Stimulated activated CD8-positive, alpha-beta memory T cell treated with anti-CD3 and anti-CD28 coated beads, Interleukin-4, amount 100 ng/mL, for 1 hour (primary cell): ENCODE measurements at places on chromosomes 2 and 18.

GRCh38 chr2:165891943-165892342, 61.6 kb downstream of the TTC21B start:
- DNase-seq = no peak

DNA sequence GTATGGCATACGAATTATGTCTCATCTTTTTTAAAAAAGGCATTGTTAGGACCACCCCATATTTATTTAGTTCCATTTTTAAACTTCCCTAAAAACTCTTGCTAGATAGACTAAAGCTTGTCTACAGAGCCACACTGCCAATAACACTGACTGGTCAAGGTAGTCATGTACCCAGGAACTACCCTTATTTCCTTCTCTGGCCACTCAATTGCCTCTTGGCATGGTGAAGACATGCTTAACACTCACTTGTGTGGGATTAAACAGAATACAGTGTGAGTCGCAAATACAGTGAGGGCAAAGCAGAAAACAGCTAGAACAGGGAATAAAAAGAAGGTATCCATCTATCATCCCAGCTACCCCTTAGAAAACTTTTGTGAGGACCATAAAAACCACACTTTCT, 57.4 kb downstream of the KCNG3 start:
- DNase-seq = no peak

DNA sequence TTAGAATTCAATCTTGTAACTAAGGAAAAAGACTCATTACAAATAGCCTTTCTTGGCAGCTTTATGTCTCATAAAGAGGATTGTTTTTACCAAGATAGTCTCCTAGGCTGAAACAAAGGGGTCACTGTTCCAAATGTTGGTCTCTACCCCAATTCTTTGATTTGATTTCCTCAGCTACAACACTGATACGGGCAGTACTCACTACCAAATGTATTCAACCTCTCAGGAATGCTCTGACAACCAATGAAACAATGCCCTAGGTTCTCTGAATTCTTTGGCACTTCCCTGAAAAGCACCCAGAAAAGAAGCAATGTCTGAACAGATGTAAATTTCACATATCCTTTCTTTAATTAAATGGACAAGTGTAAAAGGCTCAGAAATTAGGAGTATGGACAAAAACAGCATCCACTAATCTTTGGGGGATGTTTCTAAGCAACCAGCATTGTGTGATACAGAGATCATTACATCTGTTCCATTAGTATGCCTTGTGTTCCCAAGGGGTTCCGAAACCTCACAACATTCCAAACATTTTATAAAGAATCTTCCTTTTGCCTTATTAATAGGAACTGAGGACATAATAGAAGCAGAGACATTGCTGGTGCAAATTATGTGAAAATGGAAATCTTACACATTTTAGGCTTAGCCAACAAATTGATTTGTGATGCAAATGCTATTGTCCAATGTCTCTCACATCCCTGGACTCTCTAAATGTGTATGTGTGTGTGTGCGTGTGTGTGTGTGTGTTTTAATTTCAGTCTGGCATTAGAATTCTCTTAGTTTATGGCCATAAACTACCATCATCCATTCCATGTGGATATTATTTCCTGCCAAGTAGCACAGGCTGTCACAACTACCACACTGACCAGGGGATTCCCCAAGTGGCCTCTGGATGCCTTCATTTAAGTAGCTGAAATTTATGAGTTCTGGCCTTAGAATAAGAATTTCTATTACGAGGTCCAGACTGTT, 276.0 kb downstream of the MTX2 start:
- DNase-seq = no peak

DNA sequence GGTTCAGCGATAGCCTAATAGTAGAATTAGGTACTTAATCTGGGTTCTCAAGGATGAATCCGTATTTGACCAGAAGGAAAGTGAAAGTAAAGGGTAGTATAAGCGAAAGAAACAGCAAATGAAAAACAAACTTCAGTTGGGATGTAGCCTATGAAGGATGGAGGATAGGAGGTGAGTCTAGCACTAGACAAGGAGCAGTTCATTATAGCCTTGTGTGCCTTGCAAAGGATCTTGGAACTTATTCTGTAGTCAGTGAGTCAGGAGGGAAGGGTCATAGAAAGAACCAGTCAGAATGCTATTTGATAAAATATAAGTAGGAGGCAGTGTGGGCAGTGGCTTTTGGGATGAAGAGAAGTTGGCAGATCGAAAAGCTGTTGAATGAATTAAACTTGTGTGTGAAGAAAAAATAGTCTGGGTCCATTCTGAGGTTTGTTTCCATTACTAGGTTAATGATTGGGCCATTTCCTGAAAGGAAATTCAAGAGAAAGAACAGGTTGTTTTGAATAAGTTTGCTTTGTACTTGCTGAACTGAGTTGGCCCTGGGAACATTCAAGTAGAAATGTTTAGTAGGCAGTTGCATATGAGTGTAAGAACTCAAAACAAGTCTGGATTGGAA, 48.5 kb downstream of the ANKRD12 start:
- no peak for DNase-seq

DNA sequence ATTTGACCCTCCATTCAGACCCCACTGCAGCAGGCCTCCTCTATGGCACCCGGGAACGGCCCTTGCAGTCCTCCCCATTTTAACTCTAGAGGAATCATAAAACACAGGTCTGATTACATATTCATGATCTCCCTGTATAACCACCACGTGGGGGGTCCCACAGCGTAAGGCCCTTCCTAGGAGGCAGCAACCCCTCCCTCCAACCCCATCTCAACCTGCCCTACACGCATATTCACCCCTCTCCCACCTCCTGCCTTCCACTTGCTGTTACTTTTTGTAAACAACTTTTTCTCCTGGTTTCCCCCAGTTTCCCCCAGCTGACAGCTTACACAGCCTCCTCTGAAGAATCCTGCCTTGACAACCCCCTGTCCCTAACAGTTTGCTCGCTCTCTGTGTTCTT, 85.1 kb upstream of the FOXI3 start:
- DNase-seq = no peak

DNA sequence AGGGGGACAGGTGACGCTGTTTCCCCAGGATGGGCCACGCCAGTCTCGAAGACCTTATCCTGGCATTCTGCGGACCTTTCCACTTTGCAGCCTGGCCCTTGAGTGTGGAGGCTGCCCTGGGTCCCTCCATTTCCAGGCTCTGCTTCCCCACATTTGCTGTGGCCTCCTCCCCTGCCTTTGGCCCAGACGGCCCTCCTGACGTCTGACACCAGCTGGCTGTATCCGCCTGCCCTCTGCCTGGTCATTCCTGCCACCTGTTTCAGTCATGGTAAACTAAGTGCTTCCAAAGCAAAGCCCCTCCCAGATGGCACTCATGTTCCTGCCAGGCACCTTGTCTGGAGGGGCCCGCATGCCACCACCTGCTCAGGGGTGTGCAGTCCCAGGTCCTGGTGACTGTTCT, 95.1 kb downstream of the ASB1 start:
- no peak for DNase-seq

GRCh38 chr2:33785201-33786106, 186.4 kb upstream of the FAM98A start:
- no peak for DNase-seq

DNA sequence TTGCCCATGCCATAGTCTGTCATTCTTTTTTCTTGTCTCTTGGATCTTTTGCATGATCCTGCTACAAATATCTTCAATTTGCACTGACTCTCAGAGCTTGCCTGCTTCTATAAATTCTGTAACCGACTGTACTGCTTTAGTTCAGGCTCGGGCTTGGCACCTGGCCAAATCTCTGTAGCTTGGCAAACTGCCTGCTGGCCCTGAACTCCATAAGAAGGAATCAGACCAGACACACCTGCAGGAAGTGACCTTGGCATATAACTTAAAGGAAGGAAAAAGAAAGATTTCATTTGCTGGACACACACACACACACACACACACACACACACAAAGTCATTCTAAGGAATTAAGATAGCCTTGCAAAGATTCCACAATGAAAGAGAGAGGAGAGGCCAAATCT, 291.2 kb upstream of the DDX18 start:
- no peak for DNase-seq

DNA sequence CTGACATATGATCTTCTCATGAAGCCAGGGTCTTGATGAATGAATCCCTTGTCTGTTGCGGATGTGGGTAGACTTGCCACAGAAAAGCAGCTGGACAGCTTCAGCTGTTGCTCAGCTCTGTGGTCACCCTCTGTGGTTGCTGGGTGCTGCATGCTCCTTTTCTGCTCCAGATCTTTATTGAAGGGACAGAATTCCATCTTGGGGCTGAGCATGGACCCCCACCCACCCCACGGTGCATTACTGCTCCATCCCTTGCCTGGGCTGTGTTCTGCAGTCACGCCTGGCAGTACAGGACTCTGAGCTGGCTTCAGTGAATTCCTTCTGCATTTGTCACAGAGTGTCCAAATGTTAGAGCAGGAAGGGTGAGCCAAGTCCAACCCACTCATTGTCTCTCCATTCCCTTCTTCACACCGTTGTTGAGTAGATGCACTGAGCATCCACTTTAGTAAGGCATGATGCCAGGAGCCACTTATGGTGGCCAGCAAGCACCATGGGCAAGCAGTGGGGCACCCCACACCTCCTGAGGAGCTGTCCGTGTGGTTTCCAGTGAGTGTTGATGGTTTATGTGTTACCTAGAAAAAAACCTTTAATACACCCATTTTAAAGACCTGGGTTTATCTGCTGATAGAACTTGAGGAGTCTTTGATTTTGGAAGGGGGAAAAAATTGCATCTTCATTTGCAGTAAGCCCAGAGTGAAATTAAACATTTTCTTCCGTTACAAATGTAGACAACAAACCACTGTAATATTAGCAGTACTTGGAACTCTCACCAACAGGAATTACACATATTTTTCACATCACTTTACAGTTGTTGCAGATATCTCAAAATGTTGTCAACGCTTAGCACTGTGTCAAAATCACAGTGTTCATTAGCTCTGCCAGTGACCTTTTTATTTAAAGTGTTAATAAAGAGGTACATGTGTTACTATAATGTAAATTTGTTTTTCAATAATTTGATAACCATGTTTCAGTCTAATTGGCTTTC, 14.7 kb upstream of the ITGB6 start:
- DNase-seq = no peak

- no peak for DNase-seq
Measured at GRCh38 chr2:45229411-45229810, 220.2 kb upstream of the SIX2 start.

- DNase-seq = no peak
Measured at GRCh38 chr2:43899589-43899988, 60.8 kb downstream of the ABCG8 start.

DNA sequence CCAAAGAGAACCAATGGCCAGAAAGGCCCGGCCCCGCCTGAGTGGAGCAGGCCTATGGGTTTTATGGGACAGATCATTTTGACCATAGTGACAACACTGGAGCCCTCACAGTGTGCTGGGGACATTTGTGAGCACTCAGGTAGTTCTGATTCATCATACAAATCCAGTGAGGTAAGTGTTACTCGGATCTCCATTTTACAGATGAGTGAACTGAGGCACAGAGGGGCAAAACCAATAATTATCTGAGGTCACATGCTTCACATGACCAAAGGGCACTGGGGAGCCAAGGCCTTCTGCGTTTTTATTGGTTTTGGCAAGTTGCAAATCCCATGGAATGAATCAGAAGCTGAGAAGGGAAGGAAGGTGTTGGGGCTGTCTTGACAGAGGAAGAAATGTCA, 111.5 kb upstream of the MGAT5 start:
- DNase-seq = no peak

DNA sequence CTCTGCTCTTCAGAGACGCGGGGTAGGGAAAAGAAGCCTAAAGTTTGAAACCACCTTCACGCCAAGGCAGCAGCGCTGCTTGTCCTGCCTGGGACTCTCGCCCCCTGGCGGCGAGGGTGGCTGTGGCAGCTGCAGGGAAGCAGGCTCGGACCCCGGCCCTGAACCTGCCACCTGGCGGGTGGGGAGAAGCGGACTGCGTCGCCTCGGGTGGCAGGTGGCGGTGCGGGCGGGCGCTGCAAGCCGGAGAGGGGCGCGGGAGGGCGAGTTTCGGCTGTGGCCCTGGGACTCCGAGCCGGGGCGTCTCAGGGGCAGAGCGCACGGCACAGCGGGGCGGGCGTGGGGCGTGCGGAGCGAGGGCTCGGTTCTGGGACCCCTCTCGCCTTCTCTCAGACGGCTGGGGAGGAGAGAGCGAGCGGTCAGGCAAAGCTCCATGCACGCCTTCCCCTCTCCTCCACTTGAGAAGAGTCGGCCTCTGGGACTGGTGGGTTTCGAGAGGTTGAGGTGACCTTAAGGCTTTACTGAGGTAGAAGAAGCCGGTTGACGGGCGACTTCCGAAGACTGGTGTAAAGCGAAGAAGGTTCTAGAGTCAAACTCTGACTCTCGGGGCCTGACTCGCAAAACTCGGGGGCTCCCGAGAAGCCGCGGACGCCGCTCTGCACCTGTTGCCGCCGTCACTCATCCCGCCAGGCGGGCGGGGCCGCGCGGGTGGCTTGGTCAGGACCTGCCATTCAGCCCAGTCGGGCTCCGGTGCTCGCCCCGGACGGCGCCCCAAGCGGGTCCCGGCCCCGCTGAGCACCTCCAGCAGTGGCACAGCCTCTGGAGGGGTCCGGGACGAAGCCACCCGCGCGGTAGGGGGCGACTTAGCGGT, 1.1 kb upstream of the BOLL start:
- no peak for DNase-seq

- DNase-seq = no peak
Measured at GRCh38 chr2:10457846-10458598, 9.9 kb upstream of the ODC1 start.

DNA sequence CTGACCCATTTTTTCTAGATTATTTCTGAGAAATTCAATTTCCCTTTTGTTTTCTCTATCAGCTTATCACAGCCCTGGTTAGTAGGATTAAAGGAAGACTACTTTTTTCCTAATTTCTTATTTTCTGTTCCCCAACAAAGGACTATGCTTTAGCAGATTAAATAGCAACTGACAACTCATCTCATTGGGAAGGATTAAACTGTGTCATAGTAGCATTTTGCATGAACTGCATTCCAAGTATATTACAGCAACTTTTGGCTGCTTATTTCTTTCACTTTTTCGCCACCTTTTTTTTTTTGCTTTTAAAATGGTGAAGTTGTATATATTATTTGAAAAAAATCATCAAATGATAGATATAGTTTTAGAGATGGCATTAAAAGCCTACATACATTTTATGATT, 570.3 kb downstream of the FBXO15 start:
- DNase-seq = no peak

GRCh38 chr2:170106102-170106840, 71.7 kb upstream of the MYO3B start:
- DNase-seq = no peak
